ENCODE measurements at places on chromosomes 6 and 20. TPM values are rescaled to one million over a fixed set of nuclear protein-coding genes. Genes with fewer than 3 reads are reported as not detected.

COL12A1 gene
- total RNA-seq: 1,107 TPM

OVOL2 gene
- total RNA-seq: not detected

EBF4 gene
- 2.6 TPM for total RNA-seq

CTSZ gene
- 92.1 TPM for total RNA-seq

COL11A2 gene
- under 0.01 TPM for total RNA-seq

ARMH2 gene
- not detected for total RNA-seq

TMEM244 gene
- not detected for total RNA-seq

Data from fibroblast of villous mesenchyme (primary cell).